ENCODE measurements at places on chromosomes 4 and X.

GRCh38 chr4:77623091-77623490 lies 17.5 kb downstream of the CXCL13 start:
- no peak for DNase-seq

DNA sequence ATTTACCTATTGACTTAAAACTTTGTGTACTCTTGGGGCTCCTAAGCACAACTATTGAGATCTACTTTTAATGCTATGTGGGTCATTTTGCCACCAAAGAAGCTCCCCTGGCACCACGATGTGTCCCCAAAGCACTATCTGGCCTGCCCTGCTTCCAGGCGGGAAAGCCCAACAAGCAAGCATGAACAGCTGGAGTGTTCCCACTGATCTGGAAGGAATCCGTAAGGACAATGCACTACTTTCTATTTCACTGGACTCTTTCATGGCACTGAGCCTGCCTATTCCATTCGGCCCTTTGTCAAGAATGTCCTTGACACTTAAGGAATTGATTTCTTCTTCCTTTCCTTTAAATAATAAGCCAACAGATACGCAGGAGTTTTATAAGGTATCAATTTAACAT lies 38.8 kb downstream of the GRIA3 start:
- DNase-seq: no peak

DNA sequence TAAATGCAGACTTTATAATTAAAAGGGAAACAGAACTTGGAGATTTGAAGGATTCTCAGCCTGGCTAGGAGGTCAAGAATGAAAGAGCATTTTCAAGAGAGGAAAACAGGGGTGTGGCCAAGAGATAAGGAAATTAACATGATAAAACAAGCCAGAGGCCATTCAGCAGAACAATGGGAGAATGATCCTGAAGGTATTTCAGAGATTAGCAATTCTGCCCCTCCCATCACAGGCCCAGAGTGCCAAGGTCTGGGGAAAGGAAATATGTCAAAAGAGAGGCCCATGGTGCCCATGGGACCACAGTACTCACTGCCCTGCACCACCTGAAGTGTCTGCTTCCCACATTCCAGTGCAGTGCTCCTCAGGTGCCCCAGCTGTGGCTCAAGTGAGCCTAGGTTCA lies 188.5 kb upstream of the STS start:
- no peak for DNase-seq

DNA sequence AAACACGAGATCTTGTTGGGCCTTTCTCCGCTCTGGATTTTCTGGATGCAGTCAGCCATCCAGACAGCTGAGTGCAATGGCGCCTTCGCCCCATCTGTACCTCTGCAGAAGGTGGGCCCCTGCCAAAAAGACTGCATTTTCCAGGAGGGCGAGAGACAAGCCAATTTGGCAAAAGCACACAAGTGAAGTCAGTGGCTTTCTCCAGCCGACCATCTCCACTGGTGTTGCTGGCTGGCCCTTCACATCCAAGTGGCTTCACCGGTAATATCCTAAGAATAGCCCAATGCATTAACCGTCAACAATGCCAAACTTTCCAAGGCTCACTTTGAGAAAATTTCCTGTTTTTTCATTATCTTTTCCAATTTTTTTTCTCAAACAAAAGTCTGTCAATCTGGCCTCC lies 96.2 kb upstream of the MXRA5 start:
- no peak for DNase-seq

DNA sequence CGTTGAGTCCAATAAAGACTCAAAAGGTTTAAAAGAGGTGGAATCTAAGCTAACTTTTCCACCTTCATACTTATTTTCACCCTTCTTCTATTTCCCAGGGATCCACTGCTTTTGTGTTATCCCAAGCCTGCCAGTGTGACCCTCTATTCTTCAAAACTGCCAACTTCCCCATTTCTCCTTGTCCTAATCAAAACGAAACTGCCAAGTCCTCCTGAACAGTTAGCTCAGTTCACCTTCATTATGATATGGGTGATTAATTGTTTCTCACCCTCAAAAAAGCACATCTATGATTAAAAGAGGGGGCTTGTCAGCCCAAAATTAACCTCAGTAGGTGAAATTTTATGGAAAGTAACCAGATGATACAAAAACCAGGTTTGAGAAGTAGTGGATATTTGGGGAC lies 108.4 kb downstream of the GUCY2F start:
- DNase-seq: no peak

DNA sequence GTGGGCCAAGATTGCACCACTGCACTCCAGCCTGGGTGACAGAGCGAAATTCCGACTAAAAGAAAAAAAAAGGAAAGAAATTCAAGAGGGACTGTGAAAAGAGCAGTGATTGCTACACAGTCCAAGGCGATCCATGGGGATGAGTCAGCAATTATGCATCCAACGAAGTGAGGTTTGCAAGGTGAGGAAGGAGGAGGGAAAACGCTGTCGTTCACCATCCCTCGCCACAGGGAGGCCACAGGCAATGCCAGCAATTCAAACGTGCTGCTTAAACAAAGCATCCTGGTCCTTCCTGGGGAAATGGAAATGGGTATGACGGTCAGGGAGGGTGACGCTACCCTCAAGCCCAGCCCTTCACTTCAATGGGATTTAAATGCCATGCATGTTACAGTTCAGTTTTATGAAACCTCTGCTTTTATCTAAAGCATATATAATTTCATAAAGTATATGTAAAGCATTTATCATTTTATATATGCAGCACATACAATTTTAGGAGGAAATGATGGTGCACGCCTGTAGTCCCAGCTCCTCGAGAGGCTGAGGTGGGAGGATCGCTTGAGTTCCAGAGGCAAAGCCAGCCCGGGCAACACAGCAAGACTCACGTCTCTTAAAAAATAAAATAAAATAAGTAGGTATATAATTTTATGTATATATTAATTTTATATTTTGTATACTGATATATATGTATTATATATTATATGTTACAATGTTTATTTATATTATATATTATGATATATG lies 108.7 kb downstream of the DHRSX start:
- no peak for DNase-seq

DNA sequence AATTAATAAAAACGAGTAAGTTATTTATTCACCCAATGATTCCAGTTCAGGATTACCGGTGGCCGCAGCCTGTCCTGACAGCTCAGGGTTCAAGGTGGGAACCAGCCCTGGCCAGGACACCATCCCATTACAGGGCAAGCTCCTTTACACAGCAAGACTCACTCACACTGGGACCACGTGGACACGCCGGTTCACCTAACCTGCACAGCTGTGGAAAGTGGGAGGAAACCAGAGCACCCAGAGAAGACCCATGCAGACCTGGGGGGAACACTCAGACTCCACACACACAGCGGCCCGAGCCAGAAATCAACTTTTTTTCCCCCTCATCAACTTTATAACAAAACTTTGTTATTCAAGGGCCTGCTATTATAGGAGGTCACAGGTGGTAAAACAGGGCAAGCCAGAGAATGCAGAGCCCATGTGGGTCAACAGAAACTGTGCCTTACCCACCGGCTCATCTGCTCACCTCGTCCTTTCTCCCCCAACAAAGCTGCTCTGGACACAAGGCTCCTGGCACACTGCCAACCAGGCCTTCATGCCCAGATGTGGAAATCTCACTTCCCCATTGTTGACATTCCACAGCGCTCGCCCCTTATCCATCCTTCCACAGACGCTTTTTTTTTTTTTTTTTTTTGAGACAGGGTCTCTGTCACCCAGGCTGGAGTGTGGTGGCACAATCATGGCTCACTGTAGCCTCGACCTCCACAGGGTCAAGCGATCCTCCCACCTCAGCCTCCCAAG lies 8.0 kb upstream of the ODAPH start:
- no peak for DNase-seq

All from caudate nucleus (tissue), 63 donors.